ENCODE measurements at places on chromosomes 3 and 15. TPM values are rescaled to one million over a fixed set of nuclear protein-coding genes. Genes with fewer than 3 reads are reported as not detected.
A peak's percentile ranks its signal among the peaks of the same experiment; 100 is the strongest.

GRCh38 chr3:176795891-176796290 lies 401.4 kb downstream of the TBL1XR1 start:
- DNase-seq = no peak

The KBTBD13 gene
- not detected for total RNA-seq

DNA sequence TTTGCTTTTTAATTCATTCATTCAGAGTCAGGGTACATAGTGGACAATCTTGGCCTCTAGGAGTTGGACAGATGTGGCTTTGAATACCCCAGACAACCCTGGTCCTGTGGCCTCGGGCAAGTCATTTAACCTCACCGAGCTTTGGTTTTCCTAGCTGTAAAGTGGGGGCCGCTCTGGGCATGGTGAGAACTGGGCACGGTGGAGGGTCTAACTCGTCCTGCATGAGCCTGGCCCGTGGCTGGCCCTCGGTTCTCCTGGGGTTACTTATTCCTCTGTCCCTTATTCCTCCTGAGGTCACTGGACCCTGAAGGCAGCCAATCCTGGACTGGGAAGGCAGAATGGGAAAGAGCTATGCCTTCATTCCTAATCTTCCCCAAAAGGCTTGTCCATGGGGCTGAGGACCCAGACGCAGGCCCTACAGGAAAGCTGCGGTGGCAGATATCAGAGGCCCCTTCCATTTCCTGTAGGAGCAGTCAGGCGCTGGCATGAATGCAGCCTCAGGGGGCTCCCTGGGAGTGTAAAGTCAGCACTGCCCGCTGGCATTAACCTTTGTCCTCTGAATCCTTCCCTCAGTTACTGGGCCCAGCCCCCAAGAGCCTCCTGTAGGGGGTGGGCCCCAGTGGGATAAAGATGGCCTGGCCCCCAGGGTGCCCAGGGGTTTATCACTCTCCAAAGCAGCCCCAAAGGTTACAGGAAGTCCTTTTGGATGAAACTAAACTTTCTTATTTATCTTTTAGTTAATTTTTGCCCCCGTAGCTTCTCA lies 17.9 kb upstream of the SEC13 start:
- no peak for DNase-seq

The ERICH6 gene
- total RNA-seq = 0.29 TPM

DNA sequence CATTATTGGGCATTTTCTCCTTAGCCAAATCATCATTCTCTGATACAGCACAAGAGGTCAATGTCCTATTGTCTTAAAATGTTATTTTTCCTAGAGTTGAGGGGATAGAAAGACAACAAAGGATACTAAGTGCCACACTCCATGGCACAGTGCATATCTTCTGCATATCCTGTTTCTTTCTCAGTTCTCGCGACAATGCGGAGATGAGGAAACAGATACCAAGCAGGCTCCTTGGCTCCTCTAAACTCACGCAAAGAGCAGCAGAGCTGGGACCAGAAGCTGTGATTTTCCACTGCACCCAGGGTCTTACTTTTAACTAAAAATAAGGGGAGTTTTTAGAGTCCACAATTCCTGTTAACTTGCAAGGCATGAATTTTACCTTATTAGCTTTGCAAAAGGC lies 10.5 kb upstream of the VGLL4 start:
- DNase-seq = no peak

- DNase-seq = no peak
These were observed 1.0 kb downstream of the C3orf80 start for GRCh38 chr3:160226026-160226907.

- peak; percentile 60 for DNase-seq
These were observed 72.5 kb downstream of the MGLL start for GRCh38 chr3:127749787-127750225.

GRCh38 chr3:67737906-67738865 lies 83.8 kb upstream of the SUCLG2 start:
- DNase-seq = no peak

DNA sequence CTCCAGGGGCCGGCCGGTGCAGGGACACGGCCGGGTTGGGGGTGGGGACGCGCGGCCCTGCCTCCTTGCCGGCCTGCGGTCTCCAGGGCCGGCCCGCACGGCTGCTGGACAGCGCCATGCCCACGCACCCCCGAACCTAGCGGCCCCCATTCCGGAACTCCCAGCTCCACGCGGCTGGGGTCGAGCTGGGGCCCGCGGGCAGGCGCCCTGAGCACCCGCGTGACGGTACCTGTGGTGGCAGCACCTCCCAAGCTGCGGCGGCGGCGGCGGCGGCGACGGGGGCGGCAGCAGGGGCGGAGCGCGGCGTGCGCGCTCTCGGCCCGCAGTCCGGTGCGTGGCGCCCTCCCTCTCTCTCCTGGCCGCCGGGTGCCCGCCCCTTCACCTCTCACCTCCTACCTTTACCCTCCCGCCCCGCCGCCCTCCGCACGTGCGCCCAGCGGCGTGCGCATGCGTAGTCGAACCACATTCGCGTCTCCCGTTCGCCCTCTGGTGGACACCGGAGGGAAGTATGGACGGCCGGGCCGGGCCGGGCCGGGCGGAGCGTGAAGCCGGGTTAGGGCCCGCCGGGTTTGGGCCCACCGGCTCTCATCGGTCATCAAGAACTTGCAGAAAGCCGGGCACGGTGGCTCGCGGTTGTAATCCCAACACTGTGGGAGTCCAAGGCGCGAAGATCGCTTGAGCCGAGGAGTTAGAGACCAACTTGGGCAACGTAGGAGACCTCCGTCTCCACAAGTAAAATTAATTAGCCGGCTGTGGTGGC lies at the start of gene SCAP:
TSS of gene SCAP (minus strand) at position 372 of the 760 bp plus-strand sequence. CDS start 32,948 bp downstream, outside the sequence.
- peak; percentile 99 for DNase-seq

GRCh38 chr3:126375835-126376331 lies 18.7 kb upstream of the KLF15 start:
- DNase-seq = peak; percentile 73

DNA sequence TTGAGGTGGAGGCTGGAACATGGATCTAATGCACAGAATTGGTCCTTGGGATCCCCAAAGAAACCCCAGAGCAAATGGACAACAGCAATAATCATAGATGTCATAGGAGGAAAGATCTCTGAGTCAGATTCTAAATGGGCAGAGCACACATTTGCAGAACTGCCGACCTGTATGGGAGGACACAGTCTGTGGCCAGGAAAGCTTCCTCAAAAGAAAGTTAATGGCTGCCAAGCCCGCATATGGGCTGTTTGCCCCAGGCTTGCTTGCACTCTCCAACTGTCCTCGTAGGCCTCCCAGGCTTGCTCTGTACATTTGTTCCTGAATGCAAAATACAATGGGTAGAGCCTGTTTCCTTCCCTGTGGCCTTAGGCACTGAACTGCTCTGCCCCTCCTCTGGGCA lies 102.0 kb upstream of the PLXNA1 start:
- DNase-seq = no peak

GRCh38 chr3:9399337-9399703 lies 1.9 kb downstream of the SETD5 start:
- DNase-seq = no peak

- no peak for DNase-seq
These were observed 1200.5 kb downstream of the SI start for GRCh38 chr3:163877805-163878204.

The PAK2 gene
- total RNA-seq = 105 TPM

DNA sequence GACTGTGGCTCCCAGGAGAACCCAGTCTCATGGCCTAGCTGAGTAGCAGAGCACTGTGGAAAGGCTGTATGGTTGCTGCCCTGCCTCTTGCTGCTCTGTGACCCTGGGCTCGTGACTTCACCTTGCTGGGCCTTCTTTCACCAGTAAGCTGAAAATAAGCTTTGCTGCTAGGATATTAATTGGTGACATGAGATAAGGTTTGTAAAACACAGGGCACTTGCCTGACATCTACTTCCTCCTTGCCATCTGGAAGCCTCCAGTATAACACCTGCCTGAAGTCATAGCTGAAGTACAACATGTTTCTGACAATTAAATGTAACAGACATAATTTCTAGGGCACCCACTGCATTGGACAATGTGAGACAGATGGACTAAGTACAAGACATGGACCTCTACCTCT lies 53.6 kb downstream of the CLEC3B start:
- DNase-seq = no peak

GRCh38 chr15:23437146-23437545 lies 9.9 kb downstream of the GOLGA6L2 start:
- no peak for DNase-seq

DNA sequence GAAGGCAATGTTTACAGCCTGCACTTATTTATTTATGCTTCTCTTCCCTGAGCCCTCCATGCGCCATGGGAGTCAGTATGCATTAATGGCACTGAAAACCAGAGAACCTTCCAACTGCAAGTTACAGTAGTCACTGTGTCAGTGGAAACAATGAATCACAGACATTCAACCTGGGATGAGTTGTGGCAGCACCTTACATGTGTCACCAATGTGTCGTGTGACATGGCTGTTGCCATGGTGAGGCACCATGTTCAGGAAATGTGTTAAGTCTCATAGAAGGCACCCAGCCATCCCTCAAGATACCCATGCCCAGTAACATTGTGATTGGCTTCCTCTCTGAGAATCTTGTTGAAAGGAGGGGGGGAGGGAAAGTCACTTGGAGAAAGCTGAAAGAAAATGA lies 105.0 kb downstream of the FOXP1 start:
- DNase-seq = no peak

DNA sequence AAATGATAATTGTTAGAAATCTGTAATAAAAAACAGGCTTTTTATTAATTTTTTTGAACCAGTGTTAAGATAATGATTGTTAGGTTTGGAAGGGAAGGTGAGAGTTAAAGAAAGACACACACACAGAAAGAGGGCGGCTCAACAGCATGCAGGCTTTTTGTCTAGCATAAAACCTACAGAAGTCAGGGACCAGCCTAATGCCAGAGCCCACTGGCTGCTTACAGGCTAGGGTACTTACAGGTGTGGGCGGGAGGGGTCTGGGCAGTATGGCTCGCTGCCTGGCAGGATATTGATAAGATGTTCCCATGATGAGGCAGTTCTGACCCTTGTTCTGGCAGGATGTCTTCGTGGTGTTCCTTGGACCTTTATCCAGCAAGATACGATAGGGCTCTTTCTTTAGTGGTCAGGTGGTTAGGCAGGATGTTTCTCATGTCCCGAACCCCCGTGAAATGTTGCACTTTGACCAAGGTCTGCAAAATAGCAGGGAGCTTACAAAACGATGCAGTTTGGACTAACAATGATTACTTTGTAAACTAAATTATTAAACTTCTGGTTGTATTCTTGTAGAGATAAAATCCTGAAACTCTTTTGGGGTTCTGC lies 84.7 kb downstream of the DCUN1D1 start:
- DNase-seq = no peak

DNA sequence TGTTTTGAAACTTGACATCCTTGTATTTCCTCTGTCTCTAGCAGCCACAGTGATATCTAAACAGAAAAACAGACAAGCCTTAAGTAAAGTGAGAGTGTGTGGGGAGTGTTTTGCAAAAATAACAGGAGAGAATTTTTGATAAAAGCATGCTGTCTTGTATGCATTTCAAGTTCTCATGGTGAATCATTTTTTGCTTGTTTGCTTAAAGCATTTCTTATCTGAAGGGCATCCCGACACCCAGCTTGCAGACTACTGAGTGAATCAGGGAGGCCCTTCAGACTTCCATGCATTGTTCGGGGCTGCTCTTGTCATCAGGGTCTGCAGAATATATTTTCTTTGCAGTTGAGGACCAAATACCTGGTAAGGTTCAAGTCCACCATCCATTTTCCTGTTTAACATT lies 8.5 kb downstream of the CGNL1 start:
- no peak for DNase-seq

GRCh38 chr15:55015093-55015445 lies 181.7 kb downstream of the RSL24D1 start:
- DNase-seq = no peak

GRCh38 chr3:142663865-142664264 lies 60.0 kb upstream of the TRPC1 start:
- no peak for DNase-seq

DNA sequence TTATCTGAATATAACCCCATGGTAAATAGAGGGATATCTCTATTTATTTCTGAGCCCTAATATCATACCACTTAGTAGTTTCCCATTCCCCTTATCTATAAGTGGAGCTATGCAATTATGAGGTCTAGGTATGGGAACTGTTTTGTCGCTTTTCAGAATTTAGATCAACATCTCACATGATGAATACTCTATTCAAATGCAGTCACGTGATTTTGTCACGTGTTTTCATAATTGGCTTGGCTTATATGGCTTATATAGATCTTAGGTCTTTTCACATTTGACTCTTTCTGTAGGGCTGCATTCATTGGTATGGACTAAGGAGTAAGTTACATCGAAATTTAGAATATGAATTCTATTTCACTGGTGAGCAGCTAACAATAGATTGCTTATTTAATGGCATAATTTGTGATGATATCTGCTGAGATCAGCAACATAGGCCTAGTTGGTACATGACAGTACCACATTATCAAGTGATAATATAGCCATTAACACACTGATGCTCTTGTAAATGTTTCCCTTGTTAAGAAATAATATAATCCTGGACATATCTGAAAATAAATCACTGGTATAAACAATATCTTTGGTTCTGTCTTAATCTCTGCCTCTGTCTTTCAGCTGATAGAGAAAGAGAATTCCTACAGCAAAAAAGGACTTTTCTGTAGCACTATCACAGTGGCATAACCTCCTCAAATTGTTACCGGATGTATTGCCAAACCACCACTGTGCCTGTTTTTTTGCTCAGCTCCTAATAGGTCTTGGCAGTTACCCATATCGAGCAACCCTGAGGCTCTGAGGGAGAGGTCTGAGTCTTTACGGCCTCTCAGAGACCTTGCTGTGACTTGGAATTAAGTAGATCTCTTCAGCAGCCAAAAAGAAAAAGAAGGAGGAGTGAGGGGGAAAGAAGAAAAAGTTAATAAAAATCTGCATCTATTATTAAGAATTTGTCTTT lies 357.1 kb downstream of the ZPLD1 start:
- DNase-seq = no peak

DNA sequence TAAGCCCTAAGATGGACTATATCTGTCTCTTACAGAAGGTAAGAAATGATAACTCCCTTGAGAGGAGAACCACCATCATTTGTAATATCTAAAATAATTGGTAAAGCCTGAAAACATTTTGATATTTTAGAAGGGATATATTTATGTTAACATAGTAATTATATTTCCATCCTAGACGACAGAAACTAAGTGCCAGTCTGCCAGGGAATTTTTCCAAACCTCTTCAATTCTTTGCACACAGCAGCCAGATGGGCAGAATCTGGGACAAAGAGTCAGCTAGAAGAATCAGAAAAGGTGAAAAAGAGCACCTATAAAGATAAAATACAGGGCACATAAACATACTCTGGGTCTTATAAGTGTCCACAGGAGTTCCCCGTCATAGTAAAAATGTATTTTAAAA lies 70.0 kb upstream of the CBLB start:
- no peak for DNase-seq

- no peak for DNase-seq
These were observed 2.3 kb upstream of the SCAP start for GRCh38 chr3:47478022-47478421.

The USP13 gene
- 9.8 TPM for total RNA-seq

The IGF2BP2 gene
- total RNA-seq = 9.0 TPM

The DLL4 gene
- 15.2 TPM for total RNA-seq
